Skin of body (tissue), 3 donors: ENCODE measurements at places on chromosomes 3 and 15. TPM values are rescaled to one million over a fixed set of nuclear protein-coding genes. Genes with fewer than 3 reads are reported as not detected.

DNA sequence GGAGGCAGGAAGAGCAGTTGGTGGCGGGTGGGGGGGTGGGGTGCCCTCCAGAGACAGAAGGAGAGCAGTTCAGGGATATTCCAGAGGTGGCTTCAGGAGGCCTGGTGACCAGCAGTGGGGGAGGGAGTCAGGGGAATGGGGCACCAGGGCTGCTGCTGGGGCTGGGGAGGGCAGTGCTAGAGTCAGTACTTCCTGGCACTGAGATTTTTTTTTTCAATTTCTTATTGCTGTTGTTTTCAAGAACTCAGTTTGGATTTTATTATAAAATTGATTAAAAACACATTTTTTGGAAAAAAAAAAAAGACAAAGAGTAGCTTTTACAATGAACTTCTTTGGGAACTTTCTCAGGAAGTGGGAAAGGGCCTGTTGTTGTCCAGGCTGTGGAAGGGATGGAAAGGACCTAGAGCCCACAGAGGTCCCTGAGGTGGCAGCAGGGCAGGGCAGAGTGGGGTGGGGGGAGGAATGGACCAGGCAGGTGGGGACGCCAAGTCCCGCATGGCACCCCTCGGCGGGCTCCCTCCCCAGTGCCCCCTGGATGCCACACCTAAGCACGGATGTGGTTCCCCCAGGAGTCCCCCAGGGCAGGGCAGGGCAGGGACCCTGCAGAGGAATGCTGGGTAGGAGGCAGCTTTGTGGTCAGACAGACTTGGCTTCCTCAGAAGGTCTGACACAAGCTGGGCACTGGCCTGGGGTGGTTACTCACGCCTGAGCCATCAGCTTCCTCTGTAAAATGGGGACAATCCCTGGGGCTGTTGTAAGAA, 8.5 kb upstream of the ANPEP start:
- DNase-seq: no peak

- peak; percentile 73 for DNase-seq
Measured at GRCh38 chr3:73719413-73719851, 94.7 kb upstream of the PDZRN3 start.

GRCh38 chr3:63990204-63990603, 33.1 kb downstream of the PSMD6 start:
- no peak for DNase-seq

DNA sequence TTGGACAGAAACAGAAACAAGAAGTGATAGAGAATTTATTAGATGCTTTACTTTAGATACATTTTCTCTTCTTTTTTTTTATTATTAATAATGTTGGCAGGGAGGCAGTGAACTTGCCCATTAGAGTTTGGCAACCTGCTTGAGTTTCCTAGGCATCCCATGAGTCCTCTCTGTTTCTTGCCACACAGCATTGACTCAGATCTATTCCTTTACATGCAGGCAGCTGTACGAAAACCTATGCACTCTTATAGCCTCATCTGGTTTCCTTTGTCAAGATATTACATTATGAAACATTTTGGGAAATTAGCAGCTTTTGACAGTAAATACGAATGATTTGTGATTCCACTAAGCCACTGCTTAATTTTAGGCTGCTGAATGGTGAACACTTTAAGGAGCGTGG, 23.3 kb downstream of the IL1RAP start:
- no peak for DNase-seq

CDHR4 gene
- not detected for total RNA-seq

LRRIQ4 gene
- not detected for total RNA-seq

PPP1R14D gene
- not detected for total RNA-seq

TGM5 gene
- 4.1 TPM for total RNA-seq

GOLGA6B gene
- total RNA-seq: 0.10 TPM

SUSD5 gene
- total RNA-seq: 3.3 TPM
